Stimulated activated CD8-positive, alpha-beta memory T cell treated with anti-CD3 and anti-CD28 coated beads, Interleukin-2, amount 100 ng/mL, for 1 hour (primary cell): ENCODE measurements at places on chromosomes 13 and 19.
A peak's percentile ranks its signal among the peaks of the same experiment; 100 is the strongest.

- DNase-seq = no peak
These were observed 86.8 kb upstream of the SCEL start for GRCh38 chr13:77448689-77449088.

DNA sequence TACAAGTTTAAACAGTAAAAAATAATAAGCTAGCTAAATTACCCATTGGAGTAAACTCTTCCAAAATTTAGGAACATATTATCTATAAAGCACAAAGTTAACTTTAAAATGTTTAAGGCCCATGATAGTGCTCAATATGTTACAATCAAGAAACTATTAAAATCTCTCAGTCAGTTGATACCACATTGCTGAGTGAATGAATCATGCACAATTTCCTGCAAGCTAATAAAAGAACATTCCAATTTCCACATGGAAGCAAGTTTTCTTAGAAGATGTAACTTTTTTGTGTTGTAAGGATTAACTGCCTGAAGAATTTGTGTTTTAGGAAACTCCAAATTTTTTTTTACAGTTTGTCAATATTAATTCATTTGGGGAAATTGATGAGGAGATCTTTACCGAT lies 666.6 kb downstream of the SLITRK1 start:
- DNase-seq = no peak

DNA sequence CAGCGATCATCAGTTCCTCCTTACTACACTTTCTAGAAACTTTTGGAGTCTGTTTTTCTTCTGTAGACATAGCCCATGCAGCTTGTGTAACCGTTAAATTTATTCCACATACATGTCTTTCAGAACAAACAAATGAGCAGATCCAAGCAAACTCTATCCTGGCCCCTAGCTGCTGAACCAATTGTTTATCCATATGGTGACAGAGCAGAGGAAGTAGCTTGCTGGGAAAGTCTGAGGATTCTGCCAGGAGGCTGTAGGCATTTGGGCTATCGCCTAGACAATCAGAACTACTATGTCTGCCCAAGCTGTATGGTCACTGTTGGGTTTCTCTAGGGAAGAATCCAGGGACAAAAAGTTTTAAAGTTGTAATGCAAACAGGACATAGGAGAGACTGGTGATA lies 343.7 kb downstream of the SPRY2 start:
- no peak for DNase-seq

GRCh38 chr13:106187501-106188095 lies 347.9 kb downstream of the EFNB2 start:
- DNase-seq = no peak

DNA sequence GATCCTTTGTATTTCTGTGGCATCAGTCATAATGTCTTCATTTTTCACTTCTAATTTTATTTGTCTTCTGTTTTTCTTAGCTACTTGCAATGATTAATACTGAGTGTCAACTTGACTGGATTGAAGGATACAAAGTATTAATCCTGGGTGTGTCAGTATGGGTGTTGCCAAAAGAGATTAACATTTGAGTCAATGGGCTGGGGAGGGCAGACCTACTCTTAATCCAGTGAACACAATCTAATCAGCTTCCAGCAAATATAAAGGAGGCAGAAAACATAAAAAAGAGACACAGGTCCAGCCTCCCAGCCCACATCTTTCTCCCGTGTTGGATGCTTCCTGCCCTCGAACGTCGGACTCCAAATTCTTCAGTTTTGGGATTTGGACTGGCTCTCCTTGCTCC lies 640.9 kb upstream of the MIR17HG start:
- no peak for DNase-seq

GRCh38 chr13:68715651-68716050 lies 1392.0 kb upstream of the ATXN8OS start:
- DNase-seq = no peak

- no peak for DNase-seq
These were observed 457.3 kb downstream of the FGF14 start for GRCh38 chr13:101944521-101944920.

- peak; percentile 91 for DNase-seq
These were observed at the start of gene ERF for GRCh38 chr19:42254850-42255765. TSS of gene ERF (minus strand) at chr19:42255128. CDS start at chr19:42254999, 129 bp downstream.

DNA sequence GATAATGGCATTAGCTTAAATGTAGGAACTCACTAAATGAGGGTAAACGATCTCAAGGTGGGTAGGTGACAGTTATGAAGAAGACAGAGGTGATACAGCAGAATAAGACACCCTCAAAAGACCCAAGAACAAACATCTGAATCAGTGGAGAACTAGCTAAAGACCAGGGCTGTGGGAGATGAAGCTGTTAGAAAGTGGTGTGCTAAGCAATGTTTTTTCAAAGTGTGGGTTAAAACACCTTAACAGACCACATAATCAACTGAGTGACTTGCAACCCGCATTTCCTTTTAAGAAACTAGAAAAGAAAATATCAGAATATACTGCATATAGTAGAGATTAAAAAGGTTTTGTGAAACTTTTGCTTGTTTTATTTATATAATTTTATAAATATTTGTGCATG lies 70.0 kb downstream of the ZDHHC20 start:
- DNase-seq = no peak

DNA sequence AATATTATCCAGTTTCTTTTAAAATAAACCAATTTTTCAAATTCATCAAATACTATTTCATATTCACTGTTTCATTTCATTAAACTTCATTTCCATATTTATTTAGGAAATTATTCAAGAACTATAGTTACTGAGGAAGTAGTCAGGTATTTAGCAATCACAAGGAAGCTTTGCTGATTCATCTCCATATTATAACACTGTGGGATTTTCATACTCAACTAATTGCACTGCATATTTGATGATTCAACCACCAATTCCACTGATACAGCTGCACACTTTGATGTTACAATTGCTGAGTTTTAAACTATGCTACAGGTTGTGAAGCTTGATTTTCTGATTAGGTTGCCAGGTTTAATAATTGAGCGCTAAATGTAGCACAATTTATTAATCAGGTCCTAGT lies 556.8 kb upstream of the SLITRK1 start:
- no peak for DNase-seq

- no peak for DNase-seq
These were observed 4.8 kb downstream of the SLC17A7 start for GRCh38 chr19:49436381-49437017.

- DNase-seq = no peak
These were observed 13.7 kb downstream of the UBE2L5 start for GRCh38 chr13:30435911-30436451.

- peak; percentile 94 for DNase-seq
These were observed at the start of gene ZNF627 for GRCh38 chr19:11597202-11598102. TSS of gene ZNF627 (plus strand) at chr19:11597483. CDS start at chr19:11597628, 145 bp downstream.

DNA sequence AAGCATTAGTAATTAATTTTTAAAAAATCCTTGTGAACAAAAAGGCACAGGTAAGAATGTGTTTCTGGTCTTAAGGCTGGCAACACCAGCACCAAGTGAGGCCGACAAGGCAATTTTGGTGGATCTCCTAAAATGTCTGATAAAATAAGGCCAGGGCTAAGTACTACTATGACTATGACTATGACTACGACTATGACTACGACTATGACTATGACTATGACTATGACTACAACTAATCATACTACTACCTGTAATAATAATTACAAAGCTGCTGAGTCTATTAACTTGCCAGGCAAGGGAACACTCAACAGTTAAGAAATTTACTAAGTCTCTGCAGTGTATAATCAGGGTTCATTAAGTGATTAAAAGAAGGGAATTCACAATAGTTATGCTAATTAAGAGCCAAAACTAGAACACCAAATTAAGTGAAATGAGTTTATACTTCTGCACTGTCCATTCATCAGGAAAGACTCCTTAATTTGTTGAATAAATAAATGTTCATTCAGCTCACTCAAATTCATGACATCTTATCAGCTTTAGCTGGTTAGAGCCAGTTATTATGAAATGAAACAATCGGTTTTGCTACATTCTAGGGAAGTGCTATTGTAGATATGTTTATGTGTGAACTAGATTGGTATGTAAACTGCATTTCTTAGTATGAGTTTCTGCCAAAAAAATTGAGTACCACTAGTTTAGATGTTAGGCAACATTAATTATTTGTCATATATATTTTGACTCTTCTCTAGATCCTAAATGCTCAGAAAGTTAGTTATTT lies 1626.2 kb upstream of the PCDH20 start:
- DNase-seq = no peak

DNA sequence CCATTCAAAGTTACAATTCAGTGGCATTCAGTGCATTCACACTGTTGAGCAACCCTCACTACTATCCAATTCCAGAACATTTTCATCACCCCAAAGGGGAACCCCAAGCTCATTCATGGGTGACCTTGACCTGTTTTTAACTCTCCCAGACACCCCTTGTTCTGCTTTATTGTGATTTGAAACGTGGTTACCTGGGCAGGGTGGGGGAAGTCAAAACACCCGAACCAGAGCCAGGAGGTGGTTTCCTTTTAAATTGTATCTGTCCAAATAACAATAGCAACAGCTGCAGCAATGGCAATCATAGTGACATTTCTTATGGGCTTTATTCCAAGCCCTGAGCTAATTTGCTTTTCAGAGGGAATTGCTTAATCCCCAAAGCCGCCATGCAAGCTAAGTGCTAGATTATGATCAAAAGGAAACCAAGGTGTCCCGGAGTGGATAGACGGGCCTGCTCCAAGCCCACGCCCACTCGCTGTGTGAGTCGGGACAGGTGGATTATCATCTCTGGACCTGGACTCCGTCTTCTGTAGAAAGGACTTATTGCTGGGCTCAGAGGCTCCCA lies 6.1 kb downstream of the PTGIR start:
- DNase-seq = no peak

GRCh38 chr19:40365613-40366401 lies 17.3 kb downstream of the PLD3 start:
- DNase-seq = no peak

DNA sequence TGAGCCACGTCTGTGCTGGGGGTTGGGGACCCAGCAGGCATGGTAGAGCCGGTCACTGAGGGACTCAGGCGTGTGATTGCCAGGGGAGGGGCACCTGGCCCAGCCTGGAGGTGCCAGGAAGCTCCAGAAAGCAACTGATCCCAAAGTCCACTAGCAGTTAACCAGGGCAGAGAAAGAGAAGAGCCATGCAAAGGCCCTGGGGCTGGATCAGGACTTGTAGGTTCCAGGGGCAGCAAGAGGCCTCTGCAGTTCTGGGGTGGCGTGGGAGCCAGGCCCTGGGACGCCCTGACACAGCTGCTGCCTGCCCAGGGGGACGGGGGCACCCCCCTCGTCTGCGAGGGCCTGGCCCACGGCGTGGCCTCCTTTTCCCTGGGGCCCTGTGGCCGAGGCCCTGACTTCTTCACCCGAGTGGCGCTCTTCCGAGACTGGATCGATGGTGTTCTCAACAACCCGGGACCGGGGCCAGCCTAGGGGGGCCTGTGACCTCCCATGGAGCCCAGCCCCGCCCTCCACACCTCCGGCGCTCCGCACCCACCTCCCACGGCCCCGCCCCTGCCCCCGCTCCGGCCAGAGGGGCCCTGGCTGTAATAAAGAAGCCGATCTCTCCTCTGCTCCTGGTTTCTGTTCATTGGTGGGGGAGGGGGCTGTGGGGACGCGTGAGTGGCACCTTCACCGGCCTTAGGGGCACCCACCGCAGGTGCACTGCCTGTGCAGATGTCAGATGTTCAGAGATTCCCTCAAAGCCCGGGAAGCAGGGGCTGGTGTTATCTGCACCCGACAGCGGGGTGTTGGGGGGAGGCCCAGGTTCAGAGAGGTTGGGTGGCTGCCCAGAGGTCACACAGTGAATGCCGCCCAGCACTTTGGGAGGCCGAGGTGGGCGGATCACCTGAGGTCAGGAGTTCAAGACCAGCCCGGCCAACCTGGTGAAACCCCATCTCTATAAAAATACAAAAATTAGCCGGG lies 4.1 kb downstream of the AZU1 start:
- DNase-seq = no peak

GRCh38 chr13:79709471-79709870 lies 228.5 kb downstream of the NDFIP2 start:
- DNase-seq = no peak

- DNase-seq = no peak
These were observed 589 bp downstream of the R3HDM4 start for GRCh38 chr19:912181-913079.

GRCh38 chr19:50791594-50792271 lies 1.5 kb downstream of the ACP4 start:
- DNase-seq = no peak

GRCh38 chr13:35720290-35720689 lies 243.8 kb upstream of the MAB21L1 start:
- no peak for DNase-seq

- no peak for DNase-seq
These were observed 305.2 kb downstream of the MTUS2 start for GRCh38 chr13:29125191-29125933.

- DNase-seq = peak; percentile 71
These were observed 8.0 kb downstream of the NAPSA start for GRCh38 chr19:50357178-50358100.

- DNase-seq = no peak
These were observed 9.4 kb downstream of the LRP3 start for GRCh38 chr19:33203529-33203928.

- DNase-seq = no peak
These were observed 10.3 kb downstream of the DYRK1B start for GRCh38 chr19:39823686-39824085.

- no peak for DNase-seq
These were observed 154.1 kb downstream of the DCLK1 start for GRCh38 chr13:35977060-35977459.

- no peak for DNase-seq
These were observed 62.9 kb downstream of the COLGALT1 start for GRCh38 chr19:17618281-17618903.

DNA sequence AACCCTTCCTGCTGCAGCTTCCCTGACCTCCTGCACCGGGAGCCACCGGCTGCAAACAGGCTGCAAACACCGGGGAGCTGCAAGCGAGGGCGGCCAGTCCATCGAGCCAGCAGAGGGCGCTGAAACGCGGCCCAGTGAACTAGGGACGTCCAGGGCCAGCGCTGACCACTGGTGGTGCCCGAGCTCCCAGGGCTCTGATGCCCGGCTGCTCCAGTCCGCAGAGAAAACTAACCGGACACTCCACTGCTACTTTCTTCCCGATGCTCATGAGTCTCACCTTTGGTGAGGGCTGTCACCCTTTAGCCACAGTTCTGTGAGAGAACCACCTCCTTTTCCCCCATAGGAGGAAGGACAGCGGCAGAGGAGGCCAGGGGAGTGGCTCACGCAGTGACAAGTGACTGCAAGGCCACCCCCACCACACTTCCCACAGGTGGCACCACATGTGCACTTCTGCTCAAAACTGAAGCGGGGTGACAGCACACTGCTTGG lies 82.8 kb upstream of the MTIF3 start:
- peak; percentile 14 for DNase-seq

GRCh38 chr19:18230941-18231734 lies 4.9 kb upstream of the PDE4C start:
- DNase-seq = no peak

- DNase-seq = no peak
These were observed 68.4 kb downstream of the EPS15L1 start for GRCh38 chr19:16403151-16403977.
